ENCODE measurements at places on chromosomes 12 and 14.

GRCh38 chr14:104725772-104726548 is 1.9 kb downstream of the ADSS1 start:
- no peak for DNase-seq

DNA sequence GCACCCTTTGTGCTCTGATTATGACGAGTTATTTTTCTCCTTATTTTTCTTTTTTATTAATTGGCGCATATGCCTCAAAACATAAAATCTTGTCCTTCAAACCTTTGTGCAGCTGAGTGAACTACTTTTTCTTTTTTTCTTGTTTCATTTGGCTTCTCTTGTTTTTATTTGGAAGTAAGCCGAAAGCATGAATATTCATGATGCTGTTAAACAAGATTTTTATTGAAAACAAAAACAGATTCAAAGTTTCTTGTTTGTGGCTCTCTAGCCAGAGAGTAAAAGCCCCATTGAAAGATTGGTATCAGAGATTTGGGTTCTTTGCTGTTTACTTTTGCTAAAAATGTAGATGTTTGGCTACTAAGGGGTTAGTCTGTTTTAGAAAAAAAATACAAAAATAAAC is 183.8 kb downstream of the TMEM132C start:
- no peak for DNase-seq

DNA sequence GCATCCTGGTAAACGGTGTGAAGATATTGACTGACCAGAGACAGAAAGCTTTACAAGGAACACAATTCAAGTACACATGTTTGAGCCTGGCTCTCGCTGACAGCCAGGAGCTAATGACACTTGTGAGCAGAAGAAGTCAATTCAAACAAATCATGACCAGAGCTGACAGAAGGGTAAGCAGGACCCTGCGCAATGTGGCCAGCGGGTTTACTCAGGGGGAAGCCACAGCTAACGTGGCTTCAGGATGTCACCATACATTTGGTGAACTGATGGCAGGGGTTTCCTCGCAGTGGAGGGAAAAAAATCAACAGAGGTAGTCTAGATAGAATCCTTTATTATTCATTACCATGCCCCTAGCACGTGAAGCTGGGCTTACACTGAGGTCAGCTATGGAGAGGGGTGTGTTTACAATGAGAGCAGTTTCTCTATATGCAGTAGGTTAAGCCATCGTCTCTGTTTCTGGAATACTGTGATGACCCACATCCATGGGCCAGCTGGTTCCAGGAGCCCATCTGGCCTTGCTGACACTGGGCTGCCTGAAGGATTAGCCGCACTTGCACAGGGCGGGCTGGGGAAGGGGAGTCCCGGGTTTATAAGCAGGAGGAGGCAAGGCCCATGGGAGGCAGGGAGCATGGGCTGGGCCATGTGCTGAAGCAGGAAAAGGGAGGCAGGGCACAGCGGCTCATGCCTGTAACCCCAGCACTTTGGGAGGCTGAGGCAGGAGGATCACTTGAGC is 198.2 kb upstream of the PRMT8 start:
- no peak for DNase-seq

- no peak for DNase-seq
Measured at GRCh38 chr12:80313209-80313608, 130.8 kb upstream of the PTPRQ start.

GRCh38 chr14:54554401-54554800 is 12.5 kb upstream of the SAMD4A start:
- no peak for DNase-seq

DNA sequence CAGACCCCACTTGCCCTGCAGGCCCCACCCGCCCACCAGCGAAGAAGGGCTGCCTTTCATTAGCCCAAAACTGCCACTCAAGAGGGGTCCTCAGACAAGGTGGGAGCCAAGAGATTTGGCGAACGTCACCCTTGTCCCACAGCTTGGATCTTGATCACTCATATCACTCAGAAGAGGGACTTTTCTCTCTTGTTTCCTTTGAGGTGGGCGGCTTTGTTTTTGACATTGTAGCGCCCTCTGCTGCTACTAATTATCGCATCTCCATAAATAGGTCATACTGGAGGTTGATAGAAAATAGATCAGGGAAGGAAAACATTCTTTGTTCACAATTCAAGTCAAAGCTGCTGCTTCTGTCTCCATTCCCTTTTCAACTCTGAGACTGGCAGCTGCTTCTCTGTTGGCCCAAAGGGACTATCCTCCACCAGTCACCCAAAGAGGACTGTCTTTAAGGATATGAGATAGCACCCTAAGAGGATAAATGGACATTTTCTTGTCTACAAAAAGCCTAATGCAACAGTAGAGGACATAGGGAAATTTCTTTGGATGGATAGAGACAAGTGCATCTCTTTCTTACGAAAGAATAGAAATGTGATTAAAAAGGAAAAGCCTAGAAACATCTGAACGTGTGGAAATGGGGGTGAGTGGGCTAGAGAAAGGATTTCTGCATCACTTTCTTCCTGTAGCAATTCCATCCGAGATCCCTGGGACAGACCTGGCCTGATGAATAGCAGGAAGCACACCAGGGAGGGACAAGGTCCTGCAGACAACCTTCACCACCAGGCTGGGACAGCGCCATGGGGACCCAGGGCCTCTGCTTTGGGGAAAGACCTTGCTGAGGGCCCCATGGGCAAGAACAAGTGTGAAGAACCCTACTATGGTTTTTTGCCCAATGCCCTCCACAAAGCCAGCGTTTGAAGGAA is 115.8 kb downstream of the DAD1 start:
- DNase-seq: no peak

DNA sequence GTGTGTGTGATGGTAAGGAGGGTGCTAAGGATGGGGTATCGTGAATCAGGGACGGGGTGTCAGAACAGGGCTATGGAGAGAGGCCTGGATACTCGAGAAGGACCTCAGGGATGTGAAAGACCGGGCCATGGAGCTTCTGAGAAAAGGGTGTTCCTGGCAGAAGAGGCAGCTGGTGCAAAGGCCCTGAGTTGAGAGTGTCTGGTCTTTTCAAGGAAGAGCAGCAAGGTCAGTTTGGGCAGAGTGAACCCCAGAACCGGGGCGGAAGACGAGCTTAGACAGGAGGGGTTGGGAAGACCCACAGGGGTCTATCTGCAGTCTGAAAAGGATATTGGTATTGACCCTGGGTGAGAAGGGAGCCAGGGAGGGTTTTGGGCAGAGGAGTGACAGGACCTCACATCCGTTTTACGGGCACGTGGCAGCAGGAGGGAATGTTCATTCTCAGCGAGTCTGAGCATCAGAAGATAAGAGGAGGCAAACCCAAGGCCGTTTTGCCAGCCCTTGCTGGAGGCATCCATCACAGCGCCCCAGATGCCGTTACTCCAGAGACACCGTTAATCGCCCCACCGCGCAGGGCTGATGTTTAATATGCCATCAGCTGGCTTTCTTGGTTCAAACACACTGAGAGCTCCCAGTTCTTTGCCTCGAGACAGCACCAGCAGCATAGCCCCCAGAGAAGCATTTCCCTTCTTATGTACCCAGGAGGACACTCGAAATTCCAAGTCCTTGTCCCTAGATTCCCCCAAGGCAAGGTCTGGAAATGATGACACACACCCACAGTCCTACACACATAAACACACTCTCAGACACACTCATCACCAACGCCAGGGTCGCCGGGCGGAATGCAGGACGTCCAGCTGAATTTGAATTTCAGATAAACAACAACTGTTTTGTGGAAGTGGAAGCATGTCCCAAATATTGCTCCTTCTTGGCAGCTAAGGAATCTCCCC is 41.4 kb upstream of the EML1 start:
- no peak for DNase-seq

GRCh38 chr12:92601176-92601575 is 101.6 kb upstream of the PLEKHG7 start:
- no peak for DNase-seq

GRCh38 chr14:90159146-90159545 is 97.2 kb upstream of the PSMC1 start:
- no peak for DNase-seq

DNA sequence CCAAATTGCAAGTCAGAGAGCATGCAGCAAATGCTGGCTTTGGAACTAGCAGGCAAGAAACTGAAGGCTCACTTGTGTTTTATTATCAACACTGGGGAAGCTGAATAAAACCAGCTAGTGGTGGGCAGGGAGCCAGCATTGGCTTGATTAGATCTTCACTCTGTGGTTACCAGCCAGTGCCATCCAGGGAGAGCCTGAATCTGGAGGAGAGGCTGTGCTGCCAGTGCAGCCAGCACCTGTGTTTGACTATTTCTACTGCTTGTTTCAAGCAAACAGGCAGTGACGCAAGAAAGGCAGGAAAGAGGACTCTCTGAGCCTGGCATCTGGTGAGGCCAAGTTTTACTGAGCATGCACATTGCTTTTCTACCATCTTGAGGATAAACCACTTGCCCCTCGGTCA is 247.0 kb downstream of the PHLDA1 start:
- DNase-seq: no peak

- DNase-seq: no peak
Measured at GRCh38 chr14:100892496-100893227, 10.9 kb downstream of the RTL1 start.

DNA sequence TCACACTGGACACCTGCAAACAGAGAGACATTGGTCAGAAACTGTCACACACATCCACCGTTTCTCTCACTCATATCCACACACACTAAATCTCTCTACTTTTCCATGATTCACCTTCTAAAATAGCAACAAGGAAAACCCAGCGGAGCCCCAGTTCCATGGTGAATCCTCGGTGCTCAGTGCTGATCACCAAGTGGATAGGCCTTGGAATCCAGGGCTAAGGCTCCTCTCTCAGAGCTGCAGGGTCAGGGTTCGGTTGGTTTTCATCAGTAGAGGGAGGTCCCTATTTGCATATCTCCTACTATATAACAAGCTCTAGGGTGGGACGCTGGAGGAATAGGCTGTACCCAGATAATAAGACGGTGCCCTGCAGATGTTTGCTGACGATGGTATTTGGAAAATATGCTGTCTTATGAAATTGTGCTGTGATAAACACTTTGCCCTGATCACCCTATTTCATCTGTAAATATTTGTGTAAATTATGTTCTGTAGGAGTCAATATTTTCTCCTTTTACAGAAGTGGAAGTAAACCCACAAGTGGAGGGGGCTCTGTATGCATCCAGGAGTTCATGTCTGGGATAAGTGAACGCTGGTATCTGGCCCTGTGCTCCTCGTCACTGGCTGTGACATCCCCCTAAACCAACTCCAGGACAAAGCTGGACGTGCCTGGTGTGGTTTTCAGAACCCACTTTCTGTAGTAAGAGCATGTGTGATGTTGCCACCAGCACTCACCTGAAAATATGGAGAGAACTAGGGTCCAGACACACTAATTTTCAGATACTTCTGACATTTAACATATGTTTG is 709.2 kb downstream of the TMEM121 start:
- DNase-seq: no peak

GRCh38 chr12:14775636-14775980 is 27.7 kb downstream of the WBP11 start:
- DNase-seq: no peak

GRCh38 chr12:6394398-6394797 is 10.4 kb downstream of the LTBR start:
- no peak for DNase-seq

- no peak for DNase-seq
Measured at GRCh38 chr12:45298721-45299692, 83.1 kb downstream of the ANO6 start.

- DNase-seq: no peak
Measured at GRCh38 chr12:20150835-20151422, 217.4 kb upstream of the PDE3A start.

DNA sequence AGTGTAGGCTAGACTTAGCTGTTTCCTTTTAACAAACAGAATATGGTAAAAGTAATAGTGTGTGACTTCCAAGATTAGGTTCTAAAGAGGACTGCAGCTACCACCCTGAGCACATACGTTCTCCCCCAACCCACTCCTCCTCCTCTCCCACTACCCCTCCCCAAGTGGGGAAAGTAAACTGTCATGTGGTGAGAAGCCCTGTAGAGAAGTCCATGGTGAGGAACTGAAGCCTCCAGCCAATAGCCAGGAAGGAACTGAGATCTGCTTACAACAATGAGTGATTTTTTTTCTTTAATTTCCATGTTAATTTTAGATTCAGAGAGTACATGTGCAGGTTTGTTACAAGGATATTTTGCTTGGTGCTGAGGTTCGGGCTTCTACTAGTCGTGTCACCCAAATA is 57.0 kb upstream of the EGLN3 start:
- no peak for DNase-seq

GRCh38 chr14:34063470-34064164 is 112.7 kb upstream of the EGLN3 start:
- DNase-seq: no peak

GRCh38 chr14:39665075-39665475 is 232.8 kb upstream of the FBXO33 start:
- no peak for DNase-seq

GRCh38 chr12:47218191-47218654 is 138.5 kb upstream of the AMIGO2 start:
- DNase-seq: no peak

GRCh38 chr14:39880106-39880695 is 448.0 kb upstream of the FBXO33 start:
- DNase-seq: no peak

- no peak for DNase-seq
Measured at GRCh38 chr14:39180553-39180952, 5.5 kb downstream of the PNN start.
